ENCODE measurements at places on chromosomes 6 and 20.

DNA sequence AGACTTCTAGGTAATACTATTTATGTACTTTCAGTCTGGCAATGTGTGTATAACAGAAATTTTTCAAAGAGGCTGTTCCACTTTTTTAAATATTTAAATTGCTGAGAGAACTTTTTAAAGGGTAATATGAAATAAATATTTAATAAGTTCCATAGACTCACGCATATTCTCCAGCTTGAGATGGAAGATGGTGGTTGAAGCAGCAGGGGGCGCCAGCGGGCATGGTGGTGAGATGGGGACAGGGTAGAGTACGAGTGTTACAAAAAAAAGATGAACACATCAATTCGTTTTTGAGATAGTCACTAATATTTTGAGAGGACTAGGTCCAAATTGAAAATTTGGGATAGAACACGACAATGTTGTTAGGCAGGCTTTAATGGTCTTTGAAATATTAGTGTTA, 68.4 kb downstream of the RSPO3 start:
- DNase-seq, result peak; percentile 66

DNA sequence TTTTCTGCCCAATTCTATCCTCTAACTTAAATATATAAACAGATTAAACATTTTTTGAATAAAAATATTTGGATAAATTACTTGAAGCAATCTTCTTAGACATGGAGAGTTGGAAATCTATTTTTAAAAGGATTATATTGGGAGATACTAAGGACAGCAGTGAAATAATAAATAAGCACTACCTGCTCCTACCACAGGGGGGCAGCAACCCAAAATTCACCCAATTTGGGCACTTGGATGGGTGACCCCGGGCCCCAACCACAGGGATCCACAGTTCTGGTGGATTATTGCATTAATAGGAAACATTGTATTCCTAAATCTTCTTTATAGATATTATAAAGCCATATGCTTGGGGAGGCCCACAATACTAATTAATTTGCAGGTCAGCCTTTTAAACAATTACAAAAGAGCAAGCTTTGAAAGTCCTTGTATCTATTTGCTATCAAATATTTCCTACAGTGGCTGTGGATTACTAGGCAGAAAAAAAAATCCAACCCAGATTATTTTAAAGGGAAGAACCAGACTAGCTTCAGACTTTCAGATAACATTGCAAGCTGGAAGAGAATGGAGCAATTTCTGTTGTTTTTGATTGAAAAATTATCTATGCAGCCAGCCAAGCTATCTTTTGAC, 66.4 kb upstream of the PDE10A start:
- DNase-seq, result peak; percentile 21

- DNase-seq, result peak; percentile 32
Measured at GRCh38 chr6:111096246-111096645, 8.9 kb downstream of the SLC16A10 start.

GRCh38 chr6:64774881-64775280, 932.1 kb downstream of the EYS start:
- no peak for DNase-seq

DNA sequence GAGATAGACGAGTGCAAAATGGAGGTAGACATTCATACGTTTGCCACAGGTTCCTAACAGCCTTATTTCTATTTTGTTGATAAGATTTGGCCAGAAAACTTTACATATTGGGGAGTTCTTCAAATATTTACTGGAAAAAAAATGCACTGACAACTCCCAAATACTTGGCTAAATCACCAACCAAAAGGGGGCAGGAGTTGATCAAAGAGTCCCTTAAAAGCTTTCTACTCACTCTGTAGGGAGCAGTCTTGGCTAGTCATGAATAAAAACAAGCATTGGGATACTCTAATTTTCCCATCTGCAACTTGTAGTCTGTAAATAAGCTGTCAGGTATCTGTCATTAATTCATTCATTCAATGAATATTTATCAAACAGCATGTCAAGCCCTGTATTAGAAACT, 18.4 kb downstream of the TENT5A start:
- DNase-seq, result no peak

GRCh38 chr6:166921570-166921969, 34.8 kb downstream of the RNASET2 start:
- DNase-seq, result no peak

GRCh38 chr6:62819640-62820039, 391.6 kb upstream of the FKBP1C start:
- DNase-seq, result no peak

- DNase-seq, result peak; percentile 48
Measured at GRCh38 chr20:62603021-62603906, 39.0 kb upstream of the SLCO4A1 start.

DNA sequence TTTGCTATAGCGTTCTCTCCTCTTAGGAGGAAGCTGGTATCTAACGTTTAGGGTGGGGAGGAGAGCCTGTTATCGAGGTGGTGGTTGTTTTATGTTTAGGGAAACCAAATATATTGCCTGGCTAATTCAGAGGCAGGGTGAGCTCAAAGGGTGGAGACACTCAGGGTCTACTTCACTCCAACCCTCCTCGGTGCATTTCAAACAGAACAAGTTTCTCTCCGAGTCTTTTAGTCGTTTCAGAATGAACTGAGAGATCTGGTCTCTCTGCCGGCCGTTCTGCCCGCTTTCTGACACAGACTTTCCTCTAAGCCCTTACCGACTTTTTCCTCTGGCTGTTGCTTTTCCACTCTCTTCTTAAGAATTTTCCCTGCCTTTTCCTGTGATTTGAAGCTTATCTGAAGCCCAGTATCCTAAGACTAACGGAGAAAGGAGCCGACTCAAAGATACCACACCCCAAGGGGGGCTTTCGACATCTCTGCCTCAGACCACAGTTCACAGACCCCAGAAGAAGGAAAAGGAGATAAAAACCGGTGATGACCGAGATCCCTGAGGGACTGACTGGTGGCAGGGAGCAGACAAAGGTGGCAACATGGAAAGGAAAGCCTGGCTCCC, 865 bp downstream of the STK38 start:
- DNase-seq, result peak; percentile 28

DNA sequence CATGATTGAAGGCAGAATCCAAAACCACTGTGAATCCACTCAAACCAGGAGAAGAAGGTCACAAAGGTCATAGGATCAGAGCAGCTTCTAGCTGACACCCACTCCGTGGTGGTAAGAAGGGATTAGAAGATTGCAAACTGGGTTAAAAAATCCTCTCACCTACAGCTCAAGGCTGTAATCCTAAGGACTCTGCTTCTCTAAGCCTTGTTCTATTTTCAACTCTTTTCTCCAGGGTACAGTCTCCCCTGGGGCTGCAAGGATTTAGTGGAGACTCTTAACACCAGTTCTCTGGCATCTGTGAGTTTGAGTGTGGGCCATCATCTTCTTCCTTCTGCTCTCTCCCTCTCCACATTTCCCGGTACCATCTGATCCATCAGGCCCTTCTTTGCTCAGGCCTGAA, at the start of gene GUCA1A:
GUCA1A (plus strand) TSS at position 264 of the 400 bp plus-strand sequence. CDS start 250 bp downstream, outside the sequence.
- DNase-seq, result no peak

DNA sequence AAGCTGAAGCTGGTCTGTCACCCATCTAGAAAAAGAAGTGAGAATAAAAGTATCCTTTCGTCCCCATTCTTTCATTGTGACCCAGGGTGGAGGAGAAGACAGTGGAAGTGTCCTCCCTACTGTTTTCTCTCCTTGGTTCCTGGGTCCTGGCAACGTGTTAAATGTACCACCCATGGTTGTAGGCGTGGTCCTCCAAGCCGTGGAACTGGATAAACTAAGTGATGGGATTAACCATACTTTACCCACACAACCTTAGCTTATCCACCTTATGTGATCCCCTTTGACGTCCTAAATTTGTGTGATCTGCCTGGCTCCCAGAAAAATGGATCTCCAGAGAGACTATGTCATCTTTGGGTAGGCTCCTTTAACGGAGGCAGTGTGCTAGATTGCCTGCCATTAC, 47.4 kb downstream of the HLA-DPB1 start:
- DNase-seq, result no peak

- DNase-seq, result no peak
Measured at GRCh38 chr6:125899726-125900182, 56.8 kb upstream of the HINT3 start.

GRCh38 chr6:129744201-129744879, 34.4 kb upstream of the ARHGAP18 start:
- no peak for DNase-seq

GRCh38 chr6:15426901-15427300, 181.0 kb downstream of the JARID2 start:
- no peak for DNase-seq

GRCh38 chr20:57560554-57561355, at the start of gene PCK1:
Gene PCK1, plus strand, starts transcription at chr20:57561110. Its CDS starts 302 bp downstream, at chr20:57561412.
- no peak for DNase-seq

DNA sequence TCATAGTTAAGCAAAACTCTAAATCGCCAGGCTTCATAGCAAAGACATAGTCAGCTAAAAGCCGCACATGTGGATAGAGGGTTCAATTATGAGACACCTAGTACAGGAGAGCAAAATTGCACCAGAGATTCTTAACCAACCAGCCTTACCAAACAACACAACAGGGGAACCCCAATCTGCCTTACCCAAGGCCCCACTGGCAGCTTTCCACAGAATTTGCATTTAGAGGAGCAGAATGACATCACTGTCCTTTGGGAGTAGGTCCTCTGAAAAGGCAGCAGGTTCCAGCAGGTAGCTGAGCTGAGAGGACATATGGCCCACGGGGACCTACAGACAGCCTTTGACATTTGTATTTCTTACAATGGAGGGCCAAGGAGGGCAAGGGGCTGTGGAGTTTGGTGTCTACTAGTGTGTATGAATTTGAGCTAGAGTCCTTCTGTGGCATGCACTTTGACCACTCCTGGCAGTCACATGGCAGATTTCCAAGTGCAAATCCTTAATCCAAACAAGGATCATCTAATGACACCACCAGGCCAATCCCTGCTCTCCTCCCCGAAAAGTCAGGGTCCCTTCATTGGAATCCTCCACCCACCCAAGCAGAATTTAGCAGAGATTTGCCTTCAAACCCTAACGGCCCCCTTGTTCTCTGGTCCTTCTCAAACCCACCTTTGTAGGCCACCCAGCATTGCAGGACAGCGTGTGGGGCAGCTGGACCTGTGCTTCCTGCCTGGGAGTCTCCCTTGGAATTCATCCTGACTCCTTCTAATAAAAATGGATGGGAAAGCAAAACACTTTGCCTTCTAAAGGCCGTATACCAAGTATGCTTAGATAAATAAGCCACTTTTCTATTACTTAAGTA, 171.2 kb upstream of the SUPT3H start:
- no peak for DNase-seq

- no peak for DNase-seq
Measured at GRCh38 chr6:32085759-32086459, 23.2 kb downstream of the TNXB start.

DNA sequence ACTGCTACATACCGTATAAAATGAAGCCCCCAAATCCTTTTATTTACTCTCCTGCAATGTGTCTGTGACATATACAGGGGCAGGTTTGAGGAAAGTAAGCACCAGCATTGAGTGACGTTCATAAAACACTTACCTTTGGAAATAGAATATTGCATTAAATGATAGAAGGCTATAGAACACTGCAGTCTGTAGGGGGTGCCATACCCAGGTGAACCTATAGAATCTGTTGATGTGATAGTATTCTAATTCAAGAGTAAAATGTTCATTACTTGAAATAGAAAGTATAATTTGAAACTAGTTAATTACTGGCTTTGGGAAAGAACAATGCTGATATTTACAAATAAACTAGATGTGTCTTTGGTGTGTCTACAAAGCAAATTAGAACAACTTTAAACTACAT, 47.0 kb upstream of the PRL start:
- DNase-seq, result no peak

GRCh38 chr6:124356811-124357210, 553.1 kb downstream of the NKAIN2 start:
- no peak for DNase-seq

DNA sequence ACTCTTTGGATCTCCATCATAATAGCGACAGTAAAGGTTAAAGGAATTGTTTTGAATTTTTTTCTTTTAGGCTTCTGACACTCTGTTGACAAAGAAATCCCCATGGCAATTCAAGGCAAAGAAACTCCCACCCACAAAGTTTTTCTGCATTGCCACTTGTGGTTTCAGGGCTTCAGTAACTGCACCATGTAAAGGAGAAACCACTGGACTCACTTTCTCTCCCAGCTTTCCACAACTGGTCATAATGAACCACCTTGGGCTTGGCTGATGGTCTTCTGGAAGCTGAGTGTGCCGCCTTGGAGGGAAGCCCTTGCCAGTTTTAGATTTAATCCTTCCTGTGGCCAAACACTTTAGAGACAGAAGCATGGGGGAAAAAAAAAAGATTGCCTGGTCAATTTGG, 163.1 kb downstream of the ISM1 start:
- no peak for DNase-seq

DNA sequence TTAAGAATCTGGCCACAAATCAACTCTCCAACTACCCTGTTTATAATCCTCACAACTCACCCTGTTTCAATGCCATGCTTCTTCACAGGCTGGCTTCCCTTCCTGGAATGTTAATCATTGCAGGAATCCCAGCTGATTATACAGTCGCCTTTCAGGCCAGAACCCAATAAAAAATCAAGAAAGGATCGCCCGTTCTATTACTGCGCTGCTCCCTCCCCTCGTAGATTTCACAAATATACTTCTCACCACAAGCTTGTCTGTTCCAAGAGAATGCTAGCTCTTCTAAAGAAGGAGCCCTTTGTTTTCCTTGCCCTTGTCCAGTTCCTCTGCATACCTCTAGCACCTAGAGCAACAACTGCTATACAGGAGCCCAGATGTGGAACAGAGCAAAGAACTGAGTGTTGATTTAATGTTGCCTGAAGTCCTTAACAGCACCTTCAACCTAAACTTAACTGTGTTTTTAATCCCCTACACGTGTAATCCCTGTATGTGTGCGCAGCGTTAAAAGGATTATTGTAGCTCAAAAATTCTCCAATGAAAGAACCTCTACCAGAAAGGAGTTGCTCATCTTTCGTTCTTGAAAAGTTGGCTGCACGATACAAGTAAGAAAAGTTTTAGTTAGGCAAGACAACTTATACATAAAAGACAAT, 988 bp downstream of the ECHDC1 start:
- DNase-seq, result no peak

DNA sequence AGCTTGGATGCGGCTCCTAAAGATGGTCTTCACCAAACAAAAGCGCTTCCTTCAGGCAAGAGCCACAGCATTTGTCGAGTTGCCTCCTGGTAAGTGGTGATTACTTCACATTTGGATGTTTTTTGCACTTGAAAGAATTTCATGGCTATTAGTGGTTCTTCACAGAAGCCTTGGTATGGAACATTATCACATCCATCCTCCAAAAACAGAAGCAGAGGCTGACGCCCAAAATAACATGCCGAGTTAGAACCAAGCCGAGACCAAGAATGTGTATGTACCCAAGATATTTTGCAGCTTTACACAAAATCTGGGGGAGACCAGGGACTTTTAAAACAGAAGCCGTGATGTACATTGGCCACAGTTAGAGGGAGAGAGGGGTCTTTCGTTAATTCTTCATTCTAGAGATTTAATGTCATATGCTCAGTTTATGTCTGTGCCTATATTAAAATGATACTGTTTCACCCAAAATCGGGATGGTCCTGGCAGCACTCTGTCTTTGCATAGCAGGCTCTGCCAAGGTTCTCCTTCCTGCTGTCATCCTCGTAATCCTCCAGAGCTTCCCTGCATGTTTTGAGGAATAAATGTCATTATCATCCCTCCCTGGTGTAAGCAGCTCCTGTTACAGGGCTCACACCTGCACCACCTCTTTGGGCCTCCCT, 109.3 kb downstream of the TMEM242 start:
- DNase-seq, result no peak

- DNase-seq, result peak; percentile 26
Measured at GRCh38 chr6:27617700-27618689, 145.1 kb upstream of the ZNF184 start.

All from stimulated activated CD4-positive, alpha-beta T cell treated with anti-CD3 and anti-CD28 coated beads, Interleukin-1b, Interleukin-23, amount 100 ng/mL, for 48 hours (primary cell).